ENCODE measurements at places on chromosomes 2 and 18.
A peak's percentile ranks its signal among the peaks of the same experiment; 100 is the strongest.

GRCh38 chr18:79933765-79934164, 17.7 kb downstream of the SLC66A2 start:
- no peak for DNase-seq

DNA sequence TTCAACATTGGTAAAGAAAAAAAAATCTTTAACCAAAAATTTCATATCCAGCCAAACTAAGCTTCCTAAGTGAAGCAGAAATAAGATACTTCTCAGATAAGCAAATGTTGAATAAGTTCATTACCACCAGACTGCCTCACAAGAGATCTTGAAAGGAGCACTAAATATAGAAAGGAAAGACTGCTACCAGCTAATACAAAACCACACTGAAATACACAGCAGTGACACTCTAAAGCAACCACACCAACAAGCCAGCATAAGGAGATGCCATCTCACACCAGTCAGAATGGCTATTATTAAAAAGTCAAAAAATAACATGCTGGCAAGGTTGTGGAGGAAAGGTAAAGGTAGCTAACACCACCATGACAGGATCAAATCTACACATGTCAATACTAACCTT, 74.0 kb upstream of the LHCGR start:
- no peak for DNase-seq

DNA sequence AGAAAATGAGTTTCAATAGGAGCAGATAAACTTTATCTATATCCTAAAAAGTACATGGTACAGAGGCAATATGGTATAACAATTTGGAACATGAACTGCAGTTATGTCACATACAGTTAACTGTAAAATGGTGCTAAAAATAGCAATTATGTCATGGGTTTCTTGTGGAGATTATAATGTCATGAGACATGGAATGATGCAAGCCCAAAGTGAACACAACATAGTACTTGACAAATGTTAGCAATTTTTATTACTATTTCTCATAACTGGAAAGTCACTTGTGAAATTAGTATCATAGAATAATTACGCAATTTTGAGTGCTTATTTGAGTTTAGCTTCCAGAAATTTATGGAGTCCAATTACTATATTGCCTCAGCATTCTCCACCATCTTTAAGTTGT, 1263.4 kb downstream of the DSC3 start:
- DNase-seq: no peak

DNA sequence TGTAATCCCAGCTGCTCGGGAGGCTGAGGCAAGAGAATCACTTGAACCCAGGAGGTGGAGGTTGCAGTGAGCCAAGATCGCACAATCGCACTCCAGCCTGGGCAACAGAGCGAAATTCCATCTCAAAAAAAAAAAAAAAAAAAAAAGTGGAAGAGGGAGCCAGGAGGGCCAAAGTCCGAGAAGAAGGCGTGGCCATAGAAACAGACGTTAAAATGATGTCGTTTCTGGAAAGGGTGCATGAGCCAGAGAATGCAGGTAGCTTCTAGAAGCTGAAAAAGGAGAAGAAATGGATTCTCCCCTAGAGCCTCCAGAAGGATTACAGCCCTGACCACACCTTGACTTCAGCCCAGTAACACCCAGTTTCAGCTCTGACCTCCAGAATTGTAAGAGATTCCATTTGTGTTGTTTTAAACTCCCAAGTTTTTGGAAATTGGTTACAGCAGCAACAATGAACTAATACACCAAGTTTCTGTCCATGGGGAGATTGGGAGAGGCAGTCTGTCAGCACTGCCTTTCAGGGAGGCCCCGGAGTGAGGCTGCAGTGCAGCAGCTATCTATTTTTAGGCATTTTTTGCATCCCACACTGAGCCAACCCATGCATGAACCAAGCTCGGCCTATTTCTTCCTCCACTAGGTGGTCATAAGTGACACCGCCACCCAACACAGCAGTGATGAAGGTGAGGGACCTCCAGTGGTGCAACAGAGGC, 14.2 kb upstream of the TRAF3IP1 start:
- DNase-seq: no peak

GRCh38 chr2:70340761-70341476, 39.1 kb upstream of the FAM136A start:
- DNase-seq: peak; percentile 55

DNA sequence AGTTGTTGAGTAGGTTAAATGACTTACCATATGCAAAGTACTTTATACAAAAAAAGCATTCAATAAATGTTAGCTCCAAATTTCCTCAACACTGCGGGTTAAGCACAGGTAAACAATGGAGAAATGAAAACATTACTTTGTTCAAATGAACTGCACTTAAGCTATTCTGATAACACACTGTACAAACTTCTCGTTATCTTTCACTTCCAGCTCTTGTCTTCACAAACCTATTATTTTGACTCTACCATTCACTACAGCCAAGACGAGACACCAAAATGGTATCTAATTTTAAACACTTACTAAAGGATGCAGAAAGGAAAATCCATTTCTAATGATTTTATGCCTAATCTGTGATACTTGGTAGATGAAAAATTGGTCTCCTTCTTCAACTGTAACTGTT, 43.8 kb downstream of the SLC40A1 start:
- no peak for DNase-seq

DNA sequence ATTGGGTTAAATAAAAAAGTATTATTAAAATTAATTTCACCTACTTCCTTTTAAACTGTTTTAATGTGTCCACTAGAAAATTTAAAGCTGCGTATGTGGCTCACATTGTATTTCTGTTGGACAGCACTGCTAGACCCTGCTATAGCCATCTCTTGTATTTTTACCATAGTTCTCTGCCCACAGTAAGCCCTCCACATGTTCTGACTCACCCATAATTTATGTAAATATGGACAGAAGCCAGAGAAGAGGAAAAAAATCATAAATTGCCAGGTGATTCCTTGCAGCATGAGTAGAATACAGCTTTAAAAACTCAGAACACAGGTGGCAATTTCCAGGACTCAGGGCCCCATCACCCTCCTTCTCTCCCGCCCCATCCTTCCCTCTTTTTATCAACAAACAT, 142.4 kb upstream of the MEX3C start:
- DNase-seq: no peak

- no peak for DNase-seq
Observed at GRCh38 chr2:134020608-134021007, 233.3 kb upstream of the MGAT5 start.

DNA sequence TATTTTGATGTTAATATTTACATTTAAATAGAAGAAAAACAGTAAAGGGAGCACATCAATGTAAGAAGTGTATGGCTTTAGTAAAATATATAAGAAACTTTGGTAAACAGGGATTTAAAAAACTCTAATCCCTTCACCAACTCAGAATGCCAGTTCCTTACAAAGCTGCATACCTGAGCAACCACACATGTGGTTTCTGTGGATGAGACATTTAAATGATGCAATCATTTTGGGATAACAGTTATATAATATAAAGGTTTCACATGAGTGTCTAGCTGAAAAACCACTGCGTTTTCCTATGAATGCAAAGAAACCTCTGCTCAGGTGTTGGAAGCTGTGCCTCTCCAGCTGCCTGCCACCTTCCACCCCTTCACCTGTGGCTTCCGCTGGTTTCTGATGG, 209.1 kb upstream of the REV1 start:
- no peak for DNase-seq

GRCh38 chr2:126655500-126656430, at the start of gene GYPC:
Gene GYPC, plus strand, starts transcription at chr2:126656158. Its CDS starts 106 bp downstream, at chr2:126656264.
- no peak for DNase-seq

GRCh38 chr2:108909275-108909823, 79.7 kb downstream of the EDAR start:
- no peak for DNase-seq
